Progenitor cell of endocrine pancreas (in vitro differentiated cells): ENCODE measurements at places on chromosomes 1 and 21.
A peak's percentile ranks its signal among the peaks of the same experiment; 100 is the strongest.

- no peak for DNase-seq
Measured at GRCh38 chr1:201381130-201381529, 3.6 kb upstream of the TNNT2 start.

DNA sequence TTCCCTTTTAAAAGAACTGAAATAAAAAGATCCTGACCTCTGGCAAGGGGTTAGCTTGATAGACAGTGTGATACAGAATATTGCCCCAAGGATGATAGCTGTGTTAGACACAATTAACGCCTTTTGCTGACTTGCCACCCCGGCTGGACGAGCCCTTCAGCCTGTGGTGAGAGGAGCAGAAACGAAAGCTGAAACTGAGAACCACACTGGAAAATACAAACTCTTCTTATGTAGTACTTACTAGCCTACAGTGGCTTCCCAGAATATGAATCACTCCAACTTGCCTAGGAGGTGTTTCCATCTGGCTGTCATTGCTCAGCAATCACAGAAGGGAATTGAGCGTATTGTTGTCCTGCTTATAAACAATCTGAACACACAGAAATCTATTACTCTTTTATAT, 22.9 kb downstream of the SAMSN1 start:
- DNase-seq, result no peak

- no peak for DNase-seq
Measured at GRCh38 chr21:19256934-19257660, 853.5 kb upstream of the TMPRSS15 start.

DNA sequence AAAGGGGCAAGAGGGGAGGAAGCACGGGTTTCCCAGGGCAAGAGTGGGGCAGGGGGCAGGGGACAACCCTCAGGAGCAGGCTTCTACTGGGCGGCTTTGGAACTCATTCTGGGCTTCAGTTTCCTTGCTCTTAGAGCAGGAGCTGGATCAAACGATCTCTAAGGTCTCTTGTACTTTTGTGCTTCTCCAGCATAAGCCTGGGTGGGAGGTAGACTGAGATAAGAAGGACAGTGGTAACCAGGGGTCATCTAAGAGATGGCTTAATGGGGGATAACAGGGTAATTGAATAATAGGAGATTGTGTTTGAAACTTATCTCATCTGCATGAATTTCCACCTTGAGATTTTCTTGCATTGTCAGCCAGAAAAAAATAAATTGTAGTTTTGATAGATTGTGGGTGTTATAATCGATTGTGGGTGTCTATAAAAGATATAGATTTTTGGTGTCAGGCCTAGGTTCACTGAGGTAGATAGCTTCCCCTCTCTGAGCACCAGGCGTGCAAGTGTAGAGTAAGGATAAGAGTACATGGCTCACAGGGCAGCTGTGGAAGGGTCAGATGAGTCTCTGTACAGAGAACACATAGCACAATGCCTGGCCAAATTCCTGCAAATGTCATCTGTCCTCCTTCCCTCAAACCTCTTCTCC, 68.0 kb downstream of the CD58 start:
- no peak for DNase-seq

DNA sequence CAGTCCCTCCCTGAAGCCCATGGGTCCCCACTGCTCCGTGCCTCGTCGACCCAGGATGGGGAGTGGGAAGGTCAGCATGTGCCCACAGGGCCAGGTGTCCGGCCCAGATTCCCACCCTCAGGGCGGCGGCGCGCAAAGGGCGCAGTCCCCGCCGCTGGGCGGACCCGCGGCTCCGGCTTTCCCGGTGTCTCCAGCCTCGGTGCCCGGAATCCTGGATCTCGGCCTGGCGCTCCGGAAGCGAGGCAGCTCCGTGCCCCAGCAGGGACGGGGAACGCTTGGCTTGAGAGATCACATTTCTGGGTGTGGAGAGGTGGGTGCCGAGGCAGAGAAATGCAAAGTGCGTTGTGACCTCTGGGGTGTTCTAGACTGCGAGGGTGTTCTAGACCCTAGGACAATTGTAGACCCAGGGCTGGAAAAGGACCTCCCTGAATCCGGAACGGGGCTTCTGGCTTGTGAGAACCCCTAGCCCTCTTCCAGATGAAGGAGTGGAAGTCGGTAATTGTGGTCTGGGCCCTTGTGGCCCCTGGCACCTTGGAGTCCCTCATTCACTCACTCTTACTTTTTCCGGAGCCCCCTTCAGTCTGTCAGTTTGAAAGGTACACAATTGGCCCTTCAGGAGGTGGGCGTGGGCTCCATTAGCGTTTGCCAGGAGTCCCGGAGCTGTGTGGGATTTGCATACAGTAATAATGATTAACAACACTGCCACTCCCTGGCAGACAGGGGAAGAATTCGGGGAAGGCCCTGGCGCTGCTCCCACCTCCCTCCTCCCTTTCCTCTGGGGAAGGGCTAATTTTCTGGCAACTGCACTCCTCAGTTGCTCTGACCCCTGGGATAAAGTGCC, 1.6 kb upstream of the KCND3 start:
- DNase-seq, result peak; percentile 20

- DNase-seq, result no peak
Measured at GRCh38 chr1:119964673-119965363, 68.5 kb upstream of the ADAM30 start.

- DNase-seq, result no peak
Measured at GRCh38 chr1:82722608-82723007, 921.9 kb downstream of the ADGRL2 start.

DNA sequence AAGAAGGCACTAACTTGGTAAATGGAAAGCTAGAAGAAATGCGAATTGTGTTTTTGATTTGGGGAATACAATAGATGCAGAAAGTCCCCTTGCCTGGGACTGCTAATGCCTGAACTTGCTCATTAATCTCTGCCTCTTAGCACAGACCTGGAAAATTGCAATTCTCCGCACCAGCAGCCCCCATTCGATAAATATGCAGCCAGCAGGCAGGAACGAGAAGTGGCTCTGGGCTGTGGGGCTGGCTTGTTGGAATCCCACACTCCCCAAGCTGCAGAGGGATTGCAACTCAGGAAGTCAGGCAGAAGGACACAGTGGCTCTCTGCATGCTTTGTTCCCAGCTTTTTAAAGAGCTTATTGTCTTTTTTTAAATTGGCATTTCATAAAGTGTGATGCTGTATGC, 51.3 kb downstream of the PCP4 start:
- no peak for DNase-seq

DNA sequence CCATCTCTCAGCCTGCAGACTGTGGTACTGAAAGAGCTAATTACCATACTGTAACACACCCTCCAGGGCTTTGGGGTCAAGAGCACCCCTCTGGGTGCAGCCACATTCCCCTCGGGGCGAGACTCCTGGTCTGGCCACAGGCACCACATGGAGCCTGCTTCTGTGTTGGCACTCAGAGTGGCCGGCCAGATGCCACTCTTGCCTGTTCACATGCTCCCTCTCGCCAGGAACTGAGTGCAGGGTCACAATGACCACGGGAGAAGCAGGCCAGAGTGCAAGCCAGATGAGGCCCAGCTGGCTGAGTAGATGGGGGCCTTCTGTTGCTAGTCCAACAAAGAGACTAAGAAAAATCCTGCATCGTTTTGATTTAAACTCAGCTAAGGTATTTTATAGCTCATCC, 864.0 kb downstream of the KCNT2 start:
- DNase-seq, result no peak

GRCh38 chr1:199205740-199206441, 567.1 kb downstream of the PTPRC start:
- DNase-seq, result no peak

- no peak for DNase-seq
Measured at GRCh38 chr1:18396247-18396980, 84.3 kb upstream of the KLHDC7A start.

DNA sequence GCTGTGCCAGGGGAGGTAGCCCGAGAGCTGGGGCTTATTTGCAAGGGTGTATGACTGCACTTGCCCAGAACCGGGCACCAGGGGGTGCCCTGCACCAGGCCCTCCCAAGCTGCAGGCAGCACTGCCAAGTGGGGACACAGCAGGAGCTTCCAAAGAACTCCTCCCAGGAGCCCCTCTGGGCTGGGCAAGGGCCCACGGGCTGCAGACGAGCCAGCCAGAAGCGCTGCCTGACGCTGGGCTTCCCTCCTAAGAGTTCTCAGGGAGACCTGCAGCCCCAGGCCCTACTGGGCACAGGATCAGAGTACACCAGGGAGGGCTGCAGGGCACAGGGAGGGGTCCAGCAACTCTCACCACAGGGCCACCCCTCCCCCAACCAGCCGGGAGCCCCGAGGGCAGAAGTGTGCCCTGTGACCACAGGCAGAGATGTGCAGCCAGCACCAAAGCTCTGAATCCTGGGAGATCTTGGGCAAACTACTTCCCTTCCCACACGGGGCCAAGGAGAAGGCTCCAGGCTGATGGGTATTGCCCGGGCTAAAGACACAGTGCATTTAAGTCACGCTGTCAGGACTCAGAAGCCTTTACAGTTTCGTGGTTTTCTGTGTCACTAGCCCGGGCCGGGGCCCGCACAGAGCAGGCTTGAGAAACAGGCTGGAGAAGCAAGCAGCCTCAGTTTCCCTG, 63.4 kb downstream of the KCNAB2 start:
- DNase-seq, result no peak

DNA sequence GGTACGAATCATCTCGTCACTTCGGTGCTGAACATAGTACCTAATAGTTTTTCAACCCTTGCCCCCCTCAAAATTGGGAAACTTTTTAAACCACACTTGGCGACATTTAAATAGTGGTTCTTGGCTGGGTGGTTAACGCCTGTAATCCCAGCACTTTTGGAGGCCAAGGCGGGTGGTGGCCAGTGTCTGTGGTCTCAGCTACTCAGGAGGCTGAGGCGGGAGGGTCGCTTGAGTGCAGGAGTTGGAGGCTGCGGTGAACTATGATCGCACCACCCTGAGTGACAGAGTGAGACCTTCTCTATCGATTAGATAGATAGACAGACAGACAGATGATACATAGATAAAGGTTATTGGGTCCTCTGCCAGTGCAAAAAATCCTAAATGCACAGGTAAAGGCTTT, 55.5 kb upstream of the RASAL2 start:
- no peak for DNase-seq

DNA sequence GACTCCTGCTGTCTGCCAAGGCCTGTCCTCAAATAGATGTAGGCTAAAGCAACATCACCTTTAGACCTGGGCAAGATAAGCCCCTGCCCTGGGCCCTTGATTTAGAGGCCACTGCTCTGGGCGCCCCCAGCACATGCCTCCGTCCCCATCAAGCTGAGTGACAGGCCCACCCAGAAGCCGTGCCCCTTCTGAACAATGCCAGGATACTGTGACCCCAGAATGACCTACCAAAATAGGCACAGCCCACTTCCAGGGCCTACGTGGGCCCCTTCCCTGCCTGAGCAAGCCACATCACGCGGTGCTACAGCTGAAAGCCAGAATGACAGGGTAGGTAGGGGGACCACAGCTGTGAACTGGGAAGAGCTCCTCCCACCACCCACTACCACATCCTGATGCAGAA, 24.7 kb upstream of the BECN2 start:
- DNase-seq, result no peak

- DNase-seq, result no peak
Measured at GRCh38 chr1:158398818-158399514, at the start of gene OR10T2. Gene OR10T2 (minus strand): TSS chr1:158399466. CDS start chr1:158399466, 0 bp downstream.

DNA sequence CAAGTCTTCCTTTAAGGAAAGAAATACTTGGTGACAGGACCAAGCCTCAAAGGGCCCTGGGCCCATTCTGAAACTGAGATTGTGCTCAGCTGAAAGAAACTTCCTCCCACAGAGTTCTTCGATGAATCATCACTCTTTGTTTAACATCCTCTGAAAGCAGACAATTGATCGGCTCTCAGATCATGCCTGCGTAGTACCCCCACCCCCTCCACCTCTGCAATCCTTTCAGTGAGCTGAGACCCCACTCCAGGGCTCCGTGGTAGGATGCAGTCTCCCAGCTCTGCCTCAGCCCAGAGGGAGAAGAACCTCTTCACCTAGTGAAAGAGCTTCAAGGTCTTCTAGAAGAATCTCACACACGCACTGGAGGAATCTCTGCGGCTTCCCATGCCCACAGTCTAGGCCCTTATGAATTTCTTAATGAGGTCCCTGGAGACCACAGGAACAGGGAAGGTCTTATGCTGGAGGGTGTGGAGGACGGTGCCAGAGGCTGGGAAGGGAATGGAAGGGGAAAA, 104.9 kb upstream of the SOD1 start:
- no peak for DNase-seq

DNA sequence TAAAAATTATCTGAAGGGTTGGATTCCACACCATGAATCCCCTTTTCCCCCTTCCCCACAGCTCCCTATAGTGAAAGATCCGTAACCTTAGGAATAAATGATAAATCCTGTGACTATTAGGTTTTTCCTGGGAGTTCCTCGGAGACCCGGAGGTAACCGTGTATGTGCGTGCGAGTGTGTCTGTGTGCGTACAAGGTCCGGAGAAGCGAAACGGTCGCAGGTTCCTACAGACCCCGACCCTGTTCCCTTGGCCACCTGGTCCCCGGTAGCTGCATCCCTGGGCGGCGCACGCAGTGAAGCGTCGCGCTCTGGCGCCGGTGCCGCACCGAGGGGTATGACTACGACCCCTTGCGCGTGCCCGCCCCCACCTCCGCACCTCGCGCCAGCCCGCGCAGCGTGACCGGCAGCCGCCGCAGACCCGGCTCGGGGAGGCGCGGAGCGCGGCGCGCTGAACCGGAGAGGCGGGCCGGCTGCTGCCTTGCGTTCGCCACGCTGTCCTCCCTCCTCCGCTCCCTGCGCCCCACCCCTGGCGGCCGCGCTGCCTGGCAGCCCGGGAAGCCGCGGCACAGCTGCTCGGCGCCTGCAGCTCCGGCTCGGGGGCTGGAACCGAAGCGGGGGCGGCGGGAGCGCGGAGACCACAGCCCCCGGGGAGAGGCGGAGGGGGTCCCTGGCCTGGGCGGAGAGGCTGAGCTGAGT, at the start of gene AK5:
TSS of gene AK5 (plus strand) at position 529 of the 696 bp plus-strand sequence. CDS start 295 bp downstream, outside the sequence.
- peak; percentile 46 for DNase-seq

DNA sequence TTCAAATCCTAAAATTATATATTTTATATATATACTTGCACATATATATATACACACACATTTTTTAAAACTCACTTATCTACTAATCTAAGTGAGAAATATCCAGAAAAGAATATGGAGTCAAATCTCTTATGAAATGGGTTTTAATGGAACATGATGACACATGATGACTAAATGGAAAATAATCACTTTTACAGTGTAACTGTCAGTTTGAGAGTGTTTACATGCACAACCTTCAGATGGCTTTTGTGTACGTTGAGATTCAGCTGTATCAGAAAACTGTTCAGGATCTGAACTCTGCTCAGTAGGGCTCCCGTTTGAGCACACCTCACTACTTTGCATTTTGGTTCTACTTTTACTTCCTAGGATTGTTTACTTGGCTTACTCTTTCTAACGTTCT, 189.8 kb downstream of the DNAH14 start:
- DNase-seq, result no peak

GRCh38 chr1:150764617-150765101, 919 bp downstream of the CTSS start:
- no peak for DNase-seq

DNA sequence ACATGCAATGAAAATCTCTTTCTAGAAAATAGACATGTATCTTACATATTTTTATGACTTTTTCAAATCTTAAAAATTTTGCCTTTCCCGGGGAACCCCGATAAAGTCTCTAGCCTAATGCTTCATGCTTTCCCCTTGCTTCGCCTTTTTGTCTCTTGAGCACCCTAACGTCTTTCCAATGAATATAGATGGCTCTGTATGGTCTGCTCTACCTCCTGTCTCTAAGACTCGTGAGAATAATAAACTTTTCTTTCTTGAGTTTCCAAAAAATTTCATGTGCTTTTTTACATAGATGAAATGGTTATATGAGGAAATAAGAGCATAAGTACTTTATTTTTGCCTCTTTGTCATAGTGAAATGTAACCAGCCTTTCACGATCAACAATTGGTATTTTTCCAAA, 202.6 kb downstream of the PDE4B start:
- DNase-seq, result no peak
